ENCODE measurements at places on chromosomes 3 and 15.

DNA sequence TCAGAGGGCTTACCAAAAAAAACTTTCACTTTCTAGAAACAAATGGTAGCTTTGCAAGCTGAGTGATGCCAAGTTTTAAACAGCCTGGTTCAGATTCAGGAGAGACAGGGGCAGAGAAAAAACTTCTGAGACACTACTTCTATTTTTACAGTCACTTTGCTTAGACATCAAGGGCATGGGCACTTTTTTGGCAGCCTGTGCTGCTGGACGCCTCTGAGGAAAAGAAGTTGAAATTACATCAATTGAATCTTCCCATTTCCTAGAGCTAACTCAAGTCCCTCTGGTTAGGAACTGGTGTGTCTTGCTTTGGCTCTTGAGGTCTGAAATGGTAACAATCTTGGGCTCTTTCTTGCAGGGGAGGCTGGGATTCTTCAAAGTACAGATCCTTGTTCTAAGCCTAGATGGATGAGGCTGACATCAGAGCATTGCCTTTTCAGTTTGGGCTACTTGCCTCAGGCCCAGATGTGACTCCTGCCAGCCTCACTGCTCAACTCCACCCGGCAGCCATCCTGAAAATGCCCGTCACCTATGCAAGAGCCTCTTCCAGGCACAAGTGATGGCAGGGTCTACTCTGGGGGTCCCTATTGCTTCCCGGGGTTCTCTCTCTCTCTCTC lies 357.5 kb downstream of the FOXP1 start:
- DNase-seq, result peak; percentile 29

DNA sequence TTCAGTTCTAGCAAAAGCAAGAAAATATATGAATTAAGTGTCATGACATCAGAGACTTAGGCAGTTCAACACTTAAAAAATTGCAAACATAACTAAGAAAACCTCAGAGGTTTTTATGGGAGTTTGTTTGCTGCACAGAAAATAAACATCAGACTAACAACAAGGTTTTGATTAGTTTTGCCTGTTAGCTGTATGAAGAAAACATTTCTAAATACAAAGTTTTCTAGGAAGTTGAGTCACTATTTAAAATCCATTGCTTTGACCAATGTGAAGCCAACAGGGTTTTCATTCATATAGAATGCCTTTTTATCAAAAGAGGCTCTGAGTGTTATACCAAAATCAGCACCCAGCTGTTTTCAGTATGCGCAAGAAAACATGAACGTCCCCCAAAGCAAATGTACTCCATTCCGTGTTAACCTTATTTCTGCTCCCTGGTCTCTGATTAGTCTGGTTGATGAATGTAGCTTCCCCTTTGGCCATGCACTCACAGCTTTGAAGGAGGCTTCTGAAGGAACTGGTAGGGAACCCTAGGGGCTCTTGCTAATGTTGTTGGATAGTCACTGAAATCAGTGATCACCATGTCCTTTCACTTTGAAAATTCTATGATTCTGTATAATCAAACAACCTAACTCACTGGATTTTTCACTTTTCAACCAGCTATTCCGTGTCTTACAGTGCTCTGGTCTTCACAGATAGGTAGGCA lies 89.6 kb upstream of the TSEN2 start:
- DNase-seq, result no peak

- DNase-seq, result no peak
Observed at GRCh38 chr3:138950006-138950644, 3.1 kb downstream of the FOXL2NB start.

GRCh38 chr3:112860898-112861297 lies 14.2 kb upstream of the CD200R1L start:
- DNase-seq, result no peak

DNA sequence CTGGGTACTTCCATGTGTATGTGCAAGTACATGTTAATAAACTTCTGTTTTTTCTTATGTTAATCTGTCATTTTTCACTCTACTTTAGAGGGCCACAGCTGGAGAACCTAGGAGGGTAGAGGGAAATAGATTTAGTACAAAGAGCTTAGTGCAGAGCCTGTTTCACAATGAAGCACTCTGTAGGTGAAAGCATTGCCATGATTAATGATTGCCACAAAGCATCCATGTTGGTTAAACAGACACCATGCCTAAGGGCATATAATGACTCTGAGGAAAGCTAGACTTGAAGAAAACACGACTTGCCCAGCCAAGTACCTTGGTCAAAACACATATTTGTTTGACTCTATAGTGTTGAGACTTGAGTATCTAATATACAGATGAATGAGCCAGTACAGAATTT lies 338.4 kb downstream of the FHIT start:
- DNase-seq, result no peak

DNA sequence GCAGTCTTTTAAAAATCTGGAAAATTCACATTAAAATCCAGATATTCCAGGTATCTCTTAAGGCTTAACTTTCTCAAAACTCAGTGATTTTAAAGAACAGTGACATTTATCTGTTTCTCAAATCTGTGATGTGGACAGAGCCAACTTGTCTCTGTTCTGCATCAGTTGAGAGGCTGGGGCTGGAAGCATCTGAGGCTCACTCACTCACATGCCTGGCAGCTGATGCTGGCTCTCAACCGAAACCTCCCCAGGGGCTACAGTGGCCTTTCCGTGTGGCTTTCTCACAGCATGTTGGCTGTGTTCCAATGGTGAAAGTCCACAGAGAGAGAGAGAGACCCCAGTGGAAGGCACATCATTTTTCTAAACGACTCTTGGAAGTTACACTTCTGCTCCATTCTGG lies 53.5 kb downstream of the CEMIP start:
- no peak for DNase-seq

DNA sequence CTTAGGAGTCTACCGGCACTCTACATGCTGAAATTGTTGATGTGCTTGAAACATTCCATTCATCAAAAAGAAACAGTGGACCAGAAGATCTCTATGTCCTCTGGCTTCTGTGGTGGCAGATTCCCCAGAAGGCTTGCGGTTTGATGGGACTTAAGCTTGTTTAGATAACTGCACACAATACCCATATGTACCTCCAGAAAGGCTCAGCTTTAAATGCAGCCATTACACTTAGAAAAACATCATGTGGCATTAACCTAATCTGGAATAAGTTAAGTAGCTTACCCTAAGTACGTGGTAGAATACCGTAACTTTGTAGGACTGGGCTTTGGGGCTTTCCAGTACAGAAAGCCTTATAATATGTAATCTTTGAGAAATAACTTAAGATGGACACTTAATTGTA lies 187.3 kb downstream of the RBMS3 start:
- no peak for DNase-seq

DNA sequence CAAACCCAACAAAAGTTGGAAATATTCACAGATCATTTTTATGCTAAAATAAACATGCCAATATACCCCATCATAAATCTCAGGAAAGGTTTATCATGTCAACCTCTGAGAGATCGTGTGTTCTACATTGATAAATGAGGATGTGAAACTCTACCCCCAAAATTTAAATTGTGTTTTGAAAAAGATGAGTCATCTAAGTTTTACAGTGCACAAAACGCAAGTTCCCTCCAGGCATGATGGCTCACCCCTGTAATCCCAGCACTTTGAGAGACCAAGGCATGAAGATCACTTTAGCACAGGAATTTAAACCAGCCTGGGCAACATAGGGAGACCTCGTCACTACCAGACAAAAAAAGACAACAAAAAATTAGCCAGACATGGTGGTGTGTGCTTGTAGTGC lies 1487.0 kb upstream of the GBE1 start:
- DNase-seq, result no peak

GRCh38 chr3:184240384-184241140 lies 8.2 kb downstream of the ALG3 start:
- DNase-seq, result no peak

GRCh38 chr3:151445273-151446001 lies 15.4 kb downstream of the IGSF10 start:
- no peak for DNase-seq

DNA sequence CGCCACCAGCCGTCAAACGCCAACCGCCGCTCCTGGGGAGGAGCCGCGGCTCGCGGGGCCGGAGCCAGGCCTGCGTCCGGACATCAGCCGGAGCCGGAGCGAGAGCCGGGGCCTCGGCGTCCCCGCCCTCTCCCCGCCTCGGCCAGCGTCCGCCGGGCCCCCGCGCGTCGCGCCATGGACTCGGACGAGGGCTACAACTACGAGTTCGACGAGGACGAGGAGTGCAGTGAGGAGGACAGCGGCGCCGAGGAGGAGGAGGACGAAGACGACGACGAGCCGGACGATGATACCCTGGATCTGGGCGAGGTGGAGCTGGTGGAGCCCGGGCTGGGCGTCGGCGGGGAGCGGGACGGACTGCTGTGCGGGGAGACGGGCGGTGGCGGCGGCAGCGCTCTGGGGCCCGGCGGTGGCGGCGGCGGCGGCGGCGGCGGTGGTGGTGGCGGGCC lies 359 bp downstream of the ARIH1 start:
- DNase-seq, result no peak
